ENCODE measurements at places on chromosomes 5 and 9. TPM values are rescaled to one million over a fixed set of nuclear protein-coding genes. Genes with fewer than 3 reads are reported as not detected.

DNA sequence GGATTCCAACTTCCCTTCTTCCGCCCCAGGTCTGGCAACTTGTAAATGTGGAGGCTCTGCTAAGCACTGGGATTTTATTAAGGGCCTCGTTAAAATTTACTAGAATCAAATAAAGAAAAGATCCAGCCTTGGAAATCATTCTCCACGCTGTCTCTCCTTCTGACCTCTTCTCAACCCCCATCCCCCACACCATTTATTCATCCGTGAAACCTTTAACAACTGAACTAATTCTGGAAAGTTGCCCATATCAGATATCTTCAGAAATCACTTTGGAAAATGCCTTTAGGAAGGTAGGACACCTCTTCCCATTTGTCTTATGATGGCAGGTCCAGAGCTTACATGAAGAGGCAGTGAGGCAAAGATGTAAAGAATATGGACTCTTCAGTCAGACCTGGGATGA lies 288.5 kb downstream of the SLIT3 start:
- H3K4me3 ChIP-seq: no peak overlapping the region
- no peak overlapping the region for H3K27ac ChIP-seq

- H3K27me3 ChIP-seq: no peaks in the 10 kb centered on the region
- H3K4me3 ChIP-seq: no peak overlapping the region
- DNase-seq: no peak
- no peaks in the 10 kb centered on the region for H3K36me3 ChIP-seq
- H3K27ac ChIP-seq: no peak overlapping the region
Observed at GRCh38 chr5:122173474-122174415, 44.4 kb downstream of the ZNF474 start.

- no peaks in the 10 kb centered on the region for H3K36me3 ChIP-seq
- H3K4me3 ChIP-seq: no peak overlapping the region
- peaks cover 18% of the 10 kb centered on the region for H3K4me1 ChIP-seq
Observed at GRCh38 chr9:95749493-95749892, 126.0 kb upstream of the ERCC6L2 start.

GRCh38 chr9:99392986-99393385 lies 170.9 kb downstream of the SEC61B start:
- H3K27ac ChIP-seq: no peak overlapping the region
- H3K4me3 ChIP-seq: no peak overlapping the region
- no peaks in the 10 kb centered on the region for H3K27me3 ChIP-seq
- DNase-seq: no peak
- no peaks in the 10 kb centered on the region for H3K4me1 ChIP-seq
- H3K36me3 ChIP-seq: no peaks in the 10 kb centered on the region

DNA sequence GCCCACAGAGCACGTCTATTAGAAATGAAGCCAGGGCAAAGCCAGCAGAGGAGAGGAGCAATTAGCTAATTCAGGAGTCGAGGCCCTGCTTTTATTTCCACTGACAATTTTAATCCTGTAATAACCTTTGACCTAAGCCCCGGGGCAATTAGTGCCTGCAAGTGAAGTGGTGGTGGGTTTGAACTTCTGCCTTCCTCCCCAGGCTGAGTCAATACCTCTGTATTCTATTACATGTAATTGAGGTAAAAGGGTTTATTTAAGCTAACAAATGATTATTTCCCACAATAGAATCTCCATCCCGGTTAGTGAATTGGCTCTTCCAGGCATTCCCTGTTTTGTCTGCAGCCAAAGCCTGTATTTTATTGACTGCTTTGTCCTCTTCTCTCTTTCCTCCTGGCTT lies 49.9 kb downstream of the FGF18 start:
- H3K36me3 ChIP-seq: no peaks in the 10 kb centered on the region
- H3K27ac ChIP-seq: no peak overlapping the region
- no peaks in the 10 kb centered on the region for H3K27me3 ChIP-seq
- H3K4me3 ChIP-seq: no peak overlapping the region
- no peaks in the 10 kb centered on the region for H3K4me1 ChIP-seq

- no peaks in the 10 kb centered on the region for H3K27me3 ChIP-seq
- H3K27ac ChIP-seq: no peak overlapping the region
- H3K4me1 ChIP-seq: no peaks in the 10 kb centered on the region
Observed at GRCh38 chr5:115345344-115345743, 48.9 kb upstream of the CCDC112 start.

GRCh38 chr9:129108083-129108804 lies 2.3 kb downstream of the CRAT start:
- H3K27me3 ChIP-seq: no peaks in the 10 kb centered on the region
- no peaks in the 10 kb centered on the region for H3K36me3 ChIP-seq
- no peak overlapping the region for H3K27ac ChIP-seq
- no peak for DNase-seq
- H3K4me1 ChIP-seq: peaks cover 15% of the 10 kb centered on the region

DNA sequence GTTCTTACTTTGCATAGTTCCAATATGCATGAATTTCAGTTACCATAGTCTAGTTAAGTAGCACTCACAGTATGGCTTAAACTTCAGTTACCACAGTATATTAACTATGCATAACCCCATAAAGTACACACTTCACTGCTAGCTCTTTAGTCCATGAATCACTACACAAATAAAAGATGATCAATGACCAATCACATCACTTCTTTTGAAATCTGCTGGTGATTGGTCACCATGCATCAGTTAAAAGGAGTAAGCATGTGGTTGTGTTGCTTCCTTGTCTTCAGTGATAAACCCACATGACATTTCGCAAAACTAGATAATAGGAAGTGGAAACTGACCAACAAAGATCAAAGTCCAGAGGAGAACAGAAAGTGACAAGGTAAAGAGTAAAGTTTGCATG lies 79.0 kb downstream of the TAF11L14 start:
- no peaks in the 10 kb centered on the region for H3K27me3 ChIP-seq
- H3K4me1 ChIP-seq: no peaks in the 10 kb centered on the region
- H3K36me3 ChIP-seq: no peaks in the 10 kb centered on the region
- H3K27ac ChIP-seq: no peak overlapping the region

DNA sequence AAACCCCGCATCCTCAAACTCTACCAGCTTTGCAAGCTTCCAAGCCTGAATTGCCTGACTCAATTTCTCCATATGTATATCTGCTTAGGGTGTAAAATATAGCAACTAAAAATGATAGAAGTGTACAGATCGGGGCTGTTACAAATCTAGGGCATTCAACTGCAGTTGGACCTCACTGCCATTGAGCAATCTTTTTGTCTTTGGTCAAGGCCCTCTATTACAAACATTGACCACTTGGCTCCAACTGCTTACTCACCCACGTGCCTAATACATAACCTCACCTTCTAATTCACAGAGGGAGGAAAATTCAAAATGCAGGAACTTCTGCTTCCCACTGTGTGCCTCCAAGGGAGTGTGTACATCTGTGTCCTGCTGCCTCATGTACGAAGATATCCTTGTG lies 10.0 kb downstream of the LRRC70 start:
- H3K4me3 ChIP-seq: no peak overlapping the region
- H3K27ac ChIP-seq: no peak overlapping the region
- DNase-seq: no peak

DNA sequence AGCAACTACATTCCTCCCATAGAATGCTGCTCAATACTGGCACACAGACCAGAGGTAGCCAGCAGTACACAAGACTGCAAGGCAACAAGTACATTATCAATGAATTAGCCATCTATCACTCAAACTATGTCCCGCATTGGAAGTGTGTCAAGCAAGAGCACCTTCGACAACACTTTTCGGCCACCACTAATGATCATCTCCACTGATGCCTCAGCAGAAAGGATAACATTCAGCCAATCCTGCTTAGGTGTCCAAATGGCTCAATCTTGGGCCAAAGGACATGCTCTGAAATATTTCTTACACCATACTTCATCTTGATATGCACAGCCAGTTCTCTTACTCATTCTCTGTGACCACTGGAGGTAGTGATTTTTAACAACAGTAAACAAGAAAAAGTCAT lies 25.0 kb downstream of the SKP1 start:
- no peak for DNase-seq
- no peak overlapping the region for H3K4me3 ChIP-seq
- peaks cover 52% of the 10 kb centered on the region for H3K4me1 ChIP-seq

DNA sequence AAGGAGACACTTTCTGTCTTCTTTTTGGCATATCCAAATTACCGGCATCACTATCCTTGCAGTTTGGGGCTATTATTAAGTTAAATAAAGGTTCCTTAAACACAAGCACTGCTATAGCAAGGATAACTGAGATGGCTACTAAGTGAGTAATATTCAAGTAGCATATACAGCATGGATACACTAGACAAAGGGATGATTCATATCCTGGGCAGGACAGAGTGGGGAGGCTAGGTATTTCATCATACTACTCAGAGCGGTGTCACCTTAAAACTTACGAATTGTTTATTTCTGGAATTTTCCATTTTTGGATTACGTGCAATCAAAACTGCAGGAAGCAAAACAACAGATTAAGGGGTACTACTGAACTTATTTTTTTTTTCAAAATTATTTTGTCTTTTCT lies 54.1 kb downstream of the FER start:
- no peak for DNase-seq
- H3K36me3 ChIP-seq: no peaks in the 10 kb centered on the region

- no peaks in the 10 kb centered on the region for H3K36me3 ChIP-seq
- H3K27me3 ChIP-seq: no peaks in the 10 kb centered on the region
Observed at GRCh38 chr5:138784590-138784989, 31.4 kb downstream of the CTNNA1 start.

- H3K36me3 ChIP-seq: no peaks in the 10 kb centered on the region
- H3K4me1 ChIP-seq: no peaks in the 10 kb centered on the region
- H3K27me3 ChIP-seq: no peaks in the 10 kb centered on the region
Observed at GRCh38 chr9:4762886-4763541, 22.0 kb upstream of the AK3 start.

GRCh38 chr9:133518200-133518599 lies 6.6 kb downstream of the MYMK start:
- no peak for DNase-seq
- H3K36me3 ChIP-seq: no peaks in the 10 kb centered on the region
- no peaks in the 10 kb centered on the region for H3K4me1 ChIP-seq

DNA sequence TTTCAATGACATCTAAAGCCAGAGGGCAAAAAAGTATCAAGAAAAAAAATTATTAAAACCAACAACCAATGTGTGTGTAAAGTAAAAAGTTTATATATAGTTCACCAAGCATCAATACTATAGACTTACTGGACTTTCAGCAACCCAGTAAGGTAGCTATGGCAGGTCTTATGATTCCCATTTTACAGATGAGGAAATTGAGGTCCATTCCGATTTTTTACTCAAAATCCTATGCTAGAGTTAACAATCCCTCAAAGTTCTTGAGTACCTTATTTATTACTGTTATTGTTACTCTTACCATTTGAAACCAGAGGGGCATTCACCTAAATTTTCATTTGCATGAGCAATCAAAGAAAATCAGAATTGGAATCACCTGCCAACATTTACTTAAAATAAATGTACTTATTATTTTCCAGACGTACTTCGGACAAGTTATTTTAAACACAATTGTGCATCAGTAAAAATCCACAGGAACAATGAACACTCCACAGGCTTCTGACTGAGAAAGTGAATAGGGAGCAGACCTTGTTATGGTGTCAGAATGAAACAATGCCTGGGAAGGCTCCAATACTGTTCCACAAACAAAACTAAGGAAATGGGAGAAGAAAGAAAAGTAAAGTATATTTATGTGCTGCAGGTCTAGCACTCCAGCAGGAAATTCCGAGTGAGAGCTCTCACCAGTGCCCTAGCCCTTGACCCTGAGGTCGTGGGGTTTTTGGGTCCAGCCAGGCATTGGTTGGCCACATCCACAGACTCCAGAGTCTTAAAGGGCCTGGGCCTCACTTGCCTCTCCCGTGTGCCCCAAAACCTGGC lies 229.9 kb downstream of the PIK3R1 start:
- no peak overlapping the region for H3K27ac ChIP-seq
- H3K4me1 ChIP-seq: peaks cover 8% of the 10 kb centered on the region
- no peak for DNase-seq
- no peak overlapping the region for H3K4me3 ChIP-seq
- no peaks in the 10 kb centered on the region for H3K36me3 ChIP-seq

GRCh38 chr5:92962752-92963151 lies 618.3 kb downstream of the NR2F1-AS1 start:
- no peaks in the 10 kb centered on the region for H3K27me3 ChIP-seq
- no peak for DNase-seq
- no peak overlapping the region for H3K27ac ChIP-seq
- H3K4me3 ChIP-seq: no peak overlapping the region

GRCh38 chr5:67209141-67209771 lies 12.7 kb upstream of the CD180 start:
- peak; percentile 14 for DNase-seq
- peaks cover 55% of the 10 kb centered on the region for H3K4me1 ChIP-seq
- H3K36me3 ChIP-seq: no peaks in the 10 kb centered on the region
- no peak overlapping the region for H3K27ac ChIP-seq

DNA sequence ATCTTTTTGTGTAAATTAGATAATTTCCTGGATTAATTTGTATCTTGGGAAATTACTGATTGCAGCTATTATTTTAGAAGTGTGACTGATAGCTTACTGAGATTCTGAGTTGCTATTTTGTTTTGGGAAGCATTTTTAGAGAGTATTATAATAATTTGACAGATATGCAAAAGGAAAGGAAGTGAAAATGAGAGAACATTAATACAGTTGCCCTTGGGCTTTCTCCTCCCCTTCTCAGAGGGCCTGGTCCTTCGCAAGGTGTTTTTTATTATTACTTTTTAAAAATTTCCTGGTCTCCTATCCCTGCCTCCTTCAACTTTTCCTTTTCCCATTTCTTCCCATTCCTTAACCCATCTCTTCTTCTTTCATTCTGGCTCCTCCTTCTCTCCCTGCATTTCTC lies 32.6 kb downstream of the UBAP1 start:
- H3K27ac ChIP-seq: no peak overlapping the region
- H3K27me3 ChIP-seq: no peaks in the 10 kb centered on the region
- no peak for DNase-seq
- H3K4me1 ChIP-seq: no peaks in the 10 kb centered on the region

- no peaks in the 10 kb centered on the region for H3K27me3 ChIP-seq
- H3K4me3 ChIP-seq: no peak overlapping the region
- H3K4me1 ChIP-seq: no peaks in the 10 kb centered on the region
- H3K36me3 ChIP-seq: no peaks in the 10 kb centered on the region
- DNase-seq: no peak
Observed at GRCh38 chr5:40494631-40495236, 185.0 kb upstream of the PTGER4 start.

GRCh38 chr5:79236970-79237739 lies 1.2 kb downstream of the JMY start:
- H3K27me3 ChIP-seq: no peaks in the 10 kb centered on the region
- H3K36me3 ChIP-seq: no peaks in the 10 kb centered on the region
- peak overlapping the region; percentile 63 for H3K4me3 ChIP-seq
- H3K27ac ChIP-seq: peak overlapping the region; percentile 94
- H3K4me1 ChIP-seq: peaks cover 44% of the 10 kb centered on the region

DMRT3 gene
- not detected for total RNA-seq

PRDM9 gene
- total RNA-seq: not detected

TMED7 gene
- total RNA-seq: 47.7 TPM

NR5A1 gene
- total RNA-seq: not detected

LCN1 gene
- total RNA-seq: not detected

ORM2 gene
- total RNA-seq: not detected

CDC20B gene
- total RNA-seq: 0.16 TPM

SNCAIP gene
- not detected for total RNA-seq

ANXA1 gene
- total RNA-seq: 87.7 TPM

NINJ1 gene
- total RNA-seq: 59.9 TPM

SH2D3C gene
- total RNA-seq: 13.9 TPM

Data from CD8-positive, alpha-beta memory T cell (primary cell).